ENCODE measurements at places on chromosomes 3 and 15.

GRCh38 chr3:99781761-99782160 is 35.9 kb upstream of the CMSS1 start:
- DNase-seq = no peak

DNA sequence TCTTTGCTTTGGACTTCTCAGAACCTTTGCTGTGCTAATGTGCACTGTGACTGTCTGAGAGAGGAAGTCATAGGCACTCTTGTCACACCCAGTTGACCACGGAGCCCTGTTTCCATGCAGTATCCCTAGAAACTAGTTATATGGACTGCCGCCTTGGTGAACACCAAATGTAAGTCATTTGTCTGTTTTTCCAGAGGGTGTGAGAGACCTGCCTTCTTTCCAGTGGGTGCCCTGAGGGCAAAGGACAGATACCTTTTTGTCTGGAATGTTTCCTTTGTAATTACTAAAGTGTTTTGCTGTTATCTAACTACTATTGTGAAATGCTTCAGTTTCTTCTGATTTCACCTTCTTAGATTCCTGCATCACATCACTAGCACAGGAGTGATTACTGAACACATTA is 91.8 kb downstream of the LARS2 start:
- no peak for DNase-seq

DNA sequence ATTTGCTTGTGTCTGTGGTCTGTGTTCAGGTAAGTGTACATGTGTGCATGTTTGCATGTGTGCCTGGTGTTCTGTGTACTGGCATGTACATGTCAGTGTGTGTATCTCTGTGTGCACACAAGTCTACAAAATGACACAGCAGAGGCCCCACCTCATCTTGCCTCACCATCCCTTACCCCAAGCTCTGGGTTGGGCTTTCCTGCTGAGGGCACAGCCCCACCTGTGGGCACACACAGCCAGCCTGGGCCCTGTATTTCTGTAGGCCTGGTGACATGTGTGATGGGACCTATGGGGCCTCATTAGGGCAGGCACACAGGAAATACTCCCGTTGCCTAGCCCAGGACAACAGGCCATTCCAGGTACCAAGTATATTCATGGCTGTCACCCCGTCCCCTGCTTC is 13.5 kb downstream of the VIPR1 start:
- no peak for DNase-seq

GRCh38 chr3:114435386-114436115 is 141.7 kb downstream of the TIGIT start:
- DNase-seq = no peak

DNA sequence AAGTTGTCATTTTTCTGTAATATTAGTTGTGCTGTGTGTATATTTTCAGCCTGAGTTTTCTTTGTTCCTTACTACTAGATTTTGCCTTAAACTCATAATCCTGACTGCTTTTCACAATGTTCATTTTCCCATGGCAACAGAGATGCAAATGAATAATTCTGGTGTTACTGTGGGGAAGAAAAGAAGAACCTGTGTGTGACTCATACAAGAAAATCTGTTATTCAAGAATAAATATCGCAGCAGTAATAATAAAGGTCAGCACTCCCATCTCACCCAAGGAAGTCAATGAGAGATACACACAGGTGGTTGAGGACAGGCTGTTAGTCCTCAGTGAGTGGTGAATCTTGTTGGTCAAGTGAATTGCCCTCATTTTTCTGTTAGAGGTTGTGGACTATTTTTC is 656.6 kb upstream of the NAALADL2 start:
- no peak for DNase-seq

- DNase-seq = no peak
These were observed 131.1 kb downstream of the XXYLT1 start for GRCh38 chr3:195139876-195140240.

DNA sequence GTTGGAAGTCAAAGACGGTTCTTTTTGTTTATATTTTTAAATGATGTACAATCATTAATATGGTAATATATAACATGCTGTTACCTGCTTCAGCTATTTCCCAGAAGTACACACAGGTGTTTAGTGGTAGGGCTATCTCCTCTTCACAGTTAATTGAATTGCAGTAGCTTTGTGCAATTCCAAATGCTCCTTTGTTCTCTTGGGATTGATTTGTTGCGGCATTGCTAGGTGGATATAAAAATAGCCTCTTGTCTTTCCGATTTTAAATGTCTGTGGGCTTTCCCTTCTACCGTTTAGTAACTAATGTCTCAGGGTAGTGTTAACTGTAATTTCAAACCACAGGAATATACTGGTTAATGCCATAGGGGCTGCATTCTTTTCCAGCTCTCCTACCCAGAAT is 307.6 kb upstream of the SLITRK3 start:
- no peak for DNase-seq

- DNase-seq = no peak
These were observed 183.3 kb downstream of the TPRG1 start for GRCh38 chr3:189355115-189355480.

DNA sequence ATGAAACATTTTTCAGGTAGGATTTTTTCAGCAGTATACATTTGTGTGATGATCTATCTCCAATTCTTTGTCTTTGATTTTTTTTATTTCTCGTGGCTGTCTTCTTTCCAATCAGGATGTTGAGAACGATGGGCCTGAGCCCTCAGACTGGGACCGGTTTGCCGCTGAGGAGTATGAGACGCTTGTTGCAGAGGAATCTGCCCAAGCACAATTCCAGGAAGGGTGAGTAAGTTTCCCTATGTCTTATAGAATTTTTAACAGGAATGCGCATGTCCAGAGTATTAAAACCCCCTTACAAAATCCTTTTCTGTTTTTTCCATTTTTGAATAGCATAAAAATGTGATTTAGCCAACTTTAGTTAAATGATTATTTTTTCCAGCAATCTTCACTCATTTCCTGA is 90.0 kb downstream of the MSL2 start:
- no peak for DNase-seq

DNA sequence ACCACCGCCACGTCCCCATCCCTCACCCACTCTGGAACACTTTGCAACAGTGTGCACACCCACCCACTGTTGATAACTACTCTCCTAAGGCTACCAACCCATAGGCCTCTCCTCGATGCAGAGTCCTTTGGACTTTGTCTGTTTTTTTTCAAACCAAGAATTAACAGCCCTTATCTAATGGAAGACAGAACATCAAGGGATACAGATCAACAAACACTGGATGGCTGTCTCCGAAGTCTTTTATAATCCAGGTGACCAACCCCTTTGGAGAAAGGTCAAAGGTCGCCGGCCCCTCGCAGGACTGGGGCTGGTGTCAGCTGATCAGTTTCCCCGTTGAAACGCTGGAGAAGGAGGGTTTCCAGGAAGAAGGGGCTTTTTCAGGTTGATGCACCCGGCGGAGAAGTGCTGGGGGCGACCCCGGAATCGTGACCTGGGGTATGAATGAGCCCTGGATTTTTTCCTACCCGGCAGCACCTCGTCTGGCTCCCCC is 532 bp downstream of the B4GALT4 start:
- DNase-seq = no peak

GRCh38 chr3:177753451-177754155 is 556.3 kb upstream of the TBL1XR1 start:
- DNase-seq = no peak

DNA sequence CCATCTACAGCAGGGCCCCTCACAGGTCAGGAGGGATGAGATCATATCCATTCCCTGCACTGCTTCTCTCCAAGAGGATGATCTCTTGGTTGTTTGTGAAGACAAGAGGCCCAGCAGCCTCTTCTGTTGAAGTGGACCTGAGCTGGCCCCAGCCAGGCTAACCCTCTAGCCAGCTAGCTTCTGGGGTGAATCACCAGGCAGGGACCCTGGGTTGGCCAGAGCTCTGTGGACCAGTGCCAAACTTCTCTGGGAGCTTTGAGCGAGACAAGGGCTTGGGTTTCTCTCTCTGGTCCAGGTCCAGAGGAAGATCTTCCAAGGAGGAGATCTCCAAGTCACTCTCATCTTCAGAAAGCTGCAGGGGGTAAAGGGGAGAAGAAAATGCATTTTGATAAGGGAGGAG is 52.7 kb downstream of the CLDN18 start:
- no peak for DNase-seq

DNA sequence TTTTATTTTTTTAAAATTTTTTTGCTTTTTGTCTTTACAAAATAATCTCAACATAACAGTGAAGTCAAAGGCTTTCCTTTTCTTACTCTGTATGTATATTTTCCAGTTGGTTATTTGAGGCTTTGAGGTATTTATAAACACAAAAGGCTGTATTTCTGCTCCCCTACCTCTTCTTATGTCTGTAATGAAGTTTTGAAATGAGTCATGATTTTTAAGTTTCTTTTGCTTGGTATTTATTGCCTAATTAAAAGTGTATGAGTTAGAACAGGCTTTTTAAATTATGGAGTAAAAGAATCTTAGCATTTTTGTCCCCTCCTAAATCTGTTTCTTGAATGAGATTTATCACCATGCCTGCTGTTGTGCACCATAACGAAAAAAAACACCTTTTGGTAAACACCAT is 66.0 kb downstream of the DCUN1D1 start:
- no peak for DNase-seq

DNA sequence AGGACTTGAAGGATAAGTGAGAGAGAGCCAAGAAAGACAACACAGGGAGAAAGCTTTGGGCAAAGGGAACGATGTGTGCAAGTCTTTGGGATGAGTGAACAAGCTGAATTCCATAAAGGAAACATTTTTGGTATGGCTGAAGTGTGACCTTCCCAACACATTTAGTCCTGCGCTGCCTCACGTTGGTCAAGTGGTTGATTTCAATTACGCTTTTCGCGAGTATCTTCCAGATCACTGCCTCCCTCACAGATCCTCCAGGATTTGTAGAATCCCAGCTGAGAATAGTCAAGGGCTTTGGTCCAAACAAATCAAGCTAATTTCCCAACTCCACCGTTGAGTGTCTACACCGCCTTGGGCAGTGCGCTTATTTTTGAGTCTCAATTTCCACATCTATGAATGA is 338.4 kb upstream of the ADAMTS9 start:
- no peak for DNase-seq

GRCh38 chr3:41126472-41126871 is 72.8 kb upstream of the CTNNB1 start:
- no peak for DNase-seq

DNA sequence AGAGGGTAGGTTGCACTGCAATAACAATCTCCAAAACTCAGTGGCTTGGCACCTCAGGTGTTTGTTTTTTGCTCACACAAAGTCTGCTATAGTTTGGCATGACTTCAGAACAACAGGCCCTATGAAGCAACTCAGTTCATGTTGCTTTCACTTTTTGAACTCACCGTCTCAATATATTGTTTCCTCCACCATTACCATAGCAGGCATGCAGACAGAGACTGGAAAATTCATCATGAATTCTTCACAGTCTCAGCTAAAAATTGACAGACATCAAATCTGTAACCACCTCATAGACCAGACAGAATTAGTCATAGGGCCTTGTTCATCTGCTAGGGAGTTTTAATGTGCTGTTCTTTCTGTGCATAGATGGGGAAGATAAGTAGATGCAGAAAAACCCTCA is 161.4 kb upstream of the POU1F1 start:
- no peak for DNase-seq

DNA sequence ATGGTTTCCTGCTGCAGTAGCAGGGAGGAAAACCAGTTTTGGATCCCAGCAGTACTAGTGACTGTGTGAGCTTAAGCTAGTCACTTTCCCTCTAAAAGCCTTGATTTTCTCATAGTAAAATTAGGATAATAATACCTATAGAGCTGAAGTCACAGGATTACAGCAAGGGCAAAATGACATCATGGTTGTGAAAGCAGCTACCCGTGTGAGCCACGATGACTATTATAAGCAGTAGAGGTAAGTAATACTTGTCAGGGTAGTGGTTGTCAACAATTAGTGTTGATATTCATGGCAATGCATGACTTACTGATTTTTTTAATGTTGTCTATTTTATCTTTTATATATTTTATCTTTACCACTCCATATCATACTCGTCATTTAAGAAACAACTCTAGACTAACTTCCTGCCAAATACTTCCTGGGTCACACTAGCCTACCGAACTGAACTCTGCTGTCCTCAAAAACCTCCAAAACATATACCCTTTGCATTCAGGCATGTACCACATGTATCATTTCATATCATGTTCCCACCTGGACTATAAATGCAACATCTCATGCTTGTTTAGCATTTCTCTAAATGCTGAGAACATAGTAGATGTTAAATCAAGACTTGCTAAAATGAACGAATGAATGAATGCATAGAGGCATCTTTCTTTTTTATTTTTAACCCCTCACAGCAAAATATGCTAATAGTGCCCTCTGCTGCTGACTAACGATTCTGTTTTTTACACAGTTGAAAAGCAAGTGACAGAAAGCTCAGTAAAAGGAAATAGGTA is 172.6 kb downstream of the P3H2 start:
- DNase-seq = no peak

DNA sequence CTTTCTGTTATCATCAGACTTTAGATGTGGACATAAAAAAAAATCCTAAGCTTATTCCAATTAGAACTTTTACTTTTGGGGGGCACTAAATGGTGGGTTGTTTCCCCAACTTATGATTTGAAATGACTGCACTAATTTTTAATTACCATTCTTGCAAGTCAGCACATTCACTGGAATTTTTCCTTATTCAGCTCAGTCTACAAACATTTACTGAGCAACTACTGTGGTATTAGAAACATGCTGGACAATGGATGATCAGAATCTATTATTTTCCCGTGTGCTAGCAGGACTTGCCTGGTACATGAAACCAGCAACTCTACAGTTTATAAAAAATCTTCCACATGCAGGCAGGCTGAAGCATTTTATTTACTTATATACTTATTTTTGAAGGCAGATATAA is 273.6 kb downstream of the FOXP1 start:
- no peak for DNase-seq

- DNase-seq = no peak
These were observed 19.9 kb downstream of the CCDC14 start for GRCh38 chr3:123941121-123941520.

- no peak for DNase-seq
These were observed 64.1 kb downstream of the NIPA2 start for GRCh38 chr15:22902578-22902977.

- no peak for DNase-seq
These were observed 40.8 kb downstream of the FOXP1 start for GRCh38 chr3:71542521-71543370.

- DNase-seq = no peak
These were observed 205.9 kb downstream of the CD47 start for GRCh38 chr3:107884719-107885460.

GRCh38 chr15:63896336-63897115 is 62.8 kb upstream of the HERC1 start:
- DNase-seq = no peak

DNA sequence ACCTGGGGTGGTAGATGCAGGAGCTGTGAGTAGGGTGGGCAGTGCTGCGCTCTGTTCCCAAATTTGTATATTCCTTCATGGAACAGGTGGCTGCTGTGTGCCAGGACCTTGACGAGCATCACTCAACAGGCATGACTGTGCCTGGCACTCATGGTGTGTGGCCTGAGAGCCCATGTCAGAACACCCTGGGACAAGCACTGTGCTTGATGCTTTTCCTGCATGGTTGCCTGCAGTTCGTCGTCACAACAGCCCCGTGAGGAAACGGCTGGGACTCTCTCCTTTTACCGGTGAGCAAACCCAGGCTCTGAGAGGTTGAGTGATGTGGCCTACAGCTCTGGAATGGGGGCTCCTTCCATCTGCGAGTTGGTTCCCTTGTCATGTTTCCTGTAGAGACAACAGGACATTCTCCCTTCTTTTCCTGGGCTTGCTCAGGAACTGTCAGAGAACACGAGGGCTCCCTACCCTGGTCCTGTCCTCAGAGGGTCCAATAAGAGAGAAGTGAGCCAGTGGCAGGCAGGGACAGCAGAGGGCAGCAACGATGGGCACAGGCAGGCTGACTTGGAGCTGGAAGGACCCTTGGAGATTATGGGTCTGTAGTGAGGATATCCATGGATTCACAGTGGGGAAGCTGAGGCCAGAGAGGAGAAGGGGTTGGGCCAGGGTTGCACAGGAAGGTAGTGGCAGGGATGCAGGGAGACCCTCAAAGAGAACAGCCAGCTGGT is 37.4 kb downstream of the PRKCD start:
- DNase-seq = no peak
